ENCODE measurements at places on chromosomes 12 and 14.

DNA sequence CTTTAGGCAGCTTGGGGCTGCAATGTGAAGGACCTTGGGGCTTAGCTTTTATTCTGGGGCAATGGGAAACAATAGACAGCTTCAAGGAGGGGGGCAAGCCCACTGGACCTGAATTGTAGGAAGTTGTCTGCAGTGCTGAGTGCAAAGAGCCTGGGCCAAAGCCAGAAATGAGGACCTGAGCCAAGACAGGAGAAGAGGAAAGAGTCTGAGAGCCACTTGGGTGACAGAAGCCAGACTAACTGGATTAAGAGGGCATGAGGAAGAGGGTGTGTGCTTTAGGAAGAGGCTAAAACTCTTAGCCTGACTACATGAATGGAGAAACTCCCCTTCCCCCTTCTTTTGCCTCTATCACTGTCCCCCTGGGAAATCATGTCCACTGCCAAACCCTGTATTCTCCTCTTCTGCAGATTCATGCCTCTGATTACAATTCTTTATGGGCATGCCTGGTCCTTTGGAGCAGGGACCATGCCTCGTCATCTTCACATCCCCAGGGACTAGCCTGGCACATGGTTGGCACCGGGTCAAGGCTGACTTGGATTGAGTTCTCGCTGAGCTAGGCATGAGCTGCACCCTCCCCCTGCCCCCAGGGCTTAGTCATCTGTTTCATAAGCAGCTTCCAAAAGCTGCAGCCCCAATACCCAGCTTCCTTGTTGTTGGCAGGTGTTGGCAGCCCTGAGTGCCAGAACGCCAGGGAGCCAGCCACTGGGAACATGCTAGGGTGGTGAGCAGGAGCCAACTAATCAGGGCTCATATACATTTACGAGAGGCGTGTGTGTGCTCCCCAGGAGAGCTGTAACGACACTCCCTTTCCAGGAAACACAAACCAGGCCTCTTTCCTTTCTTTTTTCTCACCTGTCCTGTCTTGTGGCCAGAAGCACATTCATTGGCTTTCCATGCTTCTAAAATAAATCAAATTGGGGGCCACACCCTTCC lies 27.7 kb upstream of the JDP2 start:
- DNase-seq, result no peak

GRCh38 chr12:13340149-13340548 lies 143.6 kb downstream of the EMP1 start:
- no peak for DNase-seq

GRCh38 chr12:7146906-7147305 lies 16.7 kb downstream of the CLSTN3 start:
- DNase-seq, result no peak

- peak; percentile 67 for DNase-seq
These were observed 30.2 kb upstream of the ANKRD9 start for GRCh38 chr14:102539544-102540314.

- DNase-seq, result no peak
These were observed 68.9 kb downstream of the SLC6A15 start for GRCh38 chr12:84843593-84844144.

DNA sequence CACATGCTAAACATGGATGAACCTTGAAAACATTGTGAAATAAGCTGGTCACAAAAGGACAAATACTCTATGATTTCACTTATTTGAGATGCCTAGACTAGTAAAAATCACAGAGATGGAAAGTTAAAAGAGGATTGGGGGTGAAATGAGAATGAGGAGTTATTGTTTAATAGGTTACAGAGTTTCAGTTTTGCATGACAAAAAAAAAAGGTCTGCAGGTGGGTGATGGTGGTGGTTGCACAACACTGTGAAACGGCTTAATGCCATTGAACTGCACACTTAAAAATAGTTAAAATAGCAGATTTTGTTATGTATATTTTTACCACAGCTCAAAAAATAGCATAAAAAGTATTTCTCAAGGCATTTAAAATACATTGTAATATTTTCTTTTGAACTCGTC lies 151.9 kb upstream of the NRXN3 start:
- DNase-seq, result no peak

DNA sequence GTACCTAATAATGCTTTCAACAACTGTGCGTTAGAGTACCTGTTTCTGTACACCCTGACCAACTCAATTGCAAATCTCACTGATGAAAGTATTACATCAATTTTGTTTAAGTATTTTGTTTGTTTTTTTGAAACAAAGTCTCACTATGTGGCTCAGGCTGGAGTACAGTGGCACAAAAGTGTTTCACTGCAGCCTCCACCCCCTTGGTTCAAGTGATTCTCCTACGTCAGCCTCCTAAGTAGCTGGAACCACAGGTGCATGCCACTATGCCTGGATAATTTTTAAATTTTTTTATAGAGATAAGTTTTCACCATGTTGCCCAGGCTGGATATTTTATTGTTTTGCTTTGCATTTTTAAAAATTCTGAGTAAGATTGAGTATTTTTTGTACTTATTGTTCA lies 46.7 kb downstream of the YEATS4 start:
- no peak for DNase-seq

- DNase-seq, result no peak
These were observed at the start of gene NRXN3 for GRCh38 chr14:78170203-78170602. Gene NRXN3 (plus strand): TSS chr14:78170373. CDS start chr14:78243094, 72,721 bp downstream.

- no peak for DNase-seq
These were observed 406.6 kb upstream of the SYT1 start for GRCh38 chr12:78457938-78458337.

DNA sequence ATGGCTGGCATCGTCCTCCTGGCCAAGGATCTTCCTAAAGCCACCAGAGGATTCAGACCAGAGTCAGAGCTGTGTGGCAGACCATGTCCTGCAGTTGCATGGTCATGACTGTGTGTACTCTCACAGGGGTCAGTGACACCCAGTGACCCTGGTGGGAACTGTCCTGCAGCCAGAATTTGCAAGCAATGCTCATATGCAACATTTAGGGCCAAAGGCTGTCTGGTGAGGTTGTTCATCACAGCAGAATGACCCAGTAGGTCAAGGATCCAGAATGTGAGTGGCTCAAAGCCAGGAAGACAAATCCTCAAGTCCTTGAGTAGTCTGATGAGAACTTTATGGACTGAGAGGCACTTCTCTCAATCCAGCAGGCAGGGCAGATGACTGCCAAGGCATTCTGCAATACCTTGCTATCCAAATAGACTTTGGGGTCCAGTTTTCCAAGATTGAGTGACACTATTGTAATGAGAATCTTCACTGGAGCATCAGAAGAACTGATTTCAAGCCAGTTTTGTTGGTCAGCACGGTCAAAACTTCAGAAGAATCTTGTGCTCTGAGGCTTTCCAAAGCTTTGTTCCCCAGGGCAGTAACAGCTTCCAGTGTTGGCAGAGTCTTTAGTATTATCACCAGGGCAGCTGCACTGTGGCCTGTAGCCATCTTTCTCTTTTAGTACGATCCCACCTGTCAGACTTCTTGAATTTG lies 122.0 kb downstream of the PTCSC3 start:
- no peak for DNase-seq

DNA sequence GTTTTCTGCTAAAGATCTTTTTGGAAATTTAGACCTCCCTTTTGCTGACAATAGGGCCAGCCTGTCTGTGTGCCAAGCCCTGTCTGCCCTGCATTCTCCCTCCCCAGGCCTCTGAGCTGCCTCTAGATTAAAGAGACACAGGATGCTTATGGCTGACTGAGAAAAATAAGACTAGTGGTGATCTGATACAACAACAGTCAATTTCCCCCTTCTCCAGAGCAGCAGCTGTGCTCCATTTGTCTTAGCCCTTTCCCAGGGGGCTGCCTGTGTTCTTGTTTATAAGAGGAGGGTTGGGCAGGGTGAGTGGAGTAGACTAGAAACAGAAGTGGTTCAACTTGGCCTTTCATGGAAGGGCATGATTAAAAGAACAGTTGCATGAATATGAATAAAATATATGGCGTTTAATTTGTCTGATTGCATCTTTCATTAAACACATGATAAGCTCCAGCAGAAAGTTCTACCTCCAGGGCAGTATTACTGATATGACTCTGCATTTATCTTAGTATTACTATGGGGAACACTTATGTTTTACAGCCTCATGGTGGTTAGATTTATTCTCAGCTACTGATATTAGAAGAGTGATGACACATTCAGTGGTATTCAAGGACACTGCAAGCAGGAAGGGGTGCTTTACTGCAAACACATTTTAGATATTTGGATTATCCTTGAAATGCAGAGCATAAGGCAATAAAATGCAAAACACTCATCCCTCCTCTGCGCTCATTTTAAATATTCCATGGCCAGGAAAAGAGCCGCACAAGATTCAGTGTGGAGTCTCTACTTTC lies 150.2 kb upstream of the CLEC14A start:
- DNase-seq, result no peak

GRCh38 chr12:15179672-15180071 lies 41.5 kb downstream of the RERG start:
- DNase-seq, result no peak

DNA sequence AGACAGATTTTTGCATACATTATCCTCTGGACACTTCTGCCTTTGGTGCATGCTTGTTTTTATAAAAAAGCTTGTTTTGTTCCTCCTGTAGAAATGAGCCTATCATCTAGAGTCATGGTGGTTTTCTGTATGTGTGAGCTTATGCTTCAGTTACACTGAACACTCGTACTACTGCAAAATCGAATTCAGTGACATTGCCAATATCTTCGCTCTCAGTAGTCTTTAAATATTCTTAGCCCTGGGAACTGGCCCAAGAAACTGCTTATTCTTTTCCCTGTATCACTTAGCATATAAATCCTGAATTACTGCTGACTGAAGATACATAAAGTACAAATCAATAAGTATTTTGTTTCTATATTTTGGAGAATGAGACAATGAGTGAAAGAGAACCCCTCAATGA lies 70.5 kb downstream of the RGS6 start:
- no peak for DNase-seq

DNA sequence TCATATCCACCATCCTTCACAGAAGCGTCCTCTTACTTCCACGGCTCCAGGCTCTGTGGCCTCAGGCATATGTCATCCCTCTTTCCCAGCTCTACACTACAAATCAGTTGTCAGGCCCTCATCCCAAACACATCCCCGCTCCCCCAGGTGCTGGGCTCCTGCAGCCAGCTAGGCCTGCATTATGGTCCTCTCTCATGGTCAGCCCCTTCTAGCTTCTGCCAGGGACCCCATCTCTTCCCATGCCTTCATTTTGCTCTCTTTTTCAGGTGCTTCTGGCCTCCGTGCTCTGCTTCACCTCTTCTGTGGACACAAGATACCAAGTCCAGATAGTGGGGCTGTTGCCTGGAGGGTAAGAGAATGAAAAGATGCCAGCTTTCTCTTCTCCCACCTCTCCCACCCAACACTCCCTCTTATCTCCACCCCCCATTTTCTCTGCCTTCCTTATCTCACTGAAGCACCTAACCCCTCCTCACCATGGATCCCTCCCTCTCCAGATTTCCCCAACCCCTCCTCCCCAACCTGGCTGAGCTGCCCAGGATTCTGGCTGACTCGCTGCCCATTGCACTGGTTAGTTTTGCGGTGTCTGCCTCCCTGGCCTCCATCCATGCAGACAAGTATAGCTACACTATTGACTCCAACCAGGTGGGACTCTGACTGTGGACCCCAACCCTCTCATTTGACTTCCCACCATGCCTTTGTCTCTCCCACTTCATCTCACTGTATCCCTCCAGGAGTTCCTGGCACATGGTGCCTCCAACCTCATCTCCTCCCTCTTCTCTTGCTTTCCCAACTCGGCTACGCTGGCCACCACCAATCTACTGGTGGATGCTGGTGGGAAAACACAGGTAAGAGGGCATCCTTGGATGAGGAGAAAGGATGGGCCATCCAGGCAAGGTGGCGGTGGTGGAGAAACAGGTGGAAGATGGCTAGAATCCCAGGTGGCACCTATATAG lies 10.4 kb downstream of the B4GALNT1 start:
- no peak for DNase-seq

GRCh38 chr12:74018849-74019248 lies 518.8 kb upstream of the ATXN7L3B start:
- no peak for DNase-seq

DNA sequence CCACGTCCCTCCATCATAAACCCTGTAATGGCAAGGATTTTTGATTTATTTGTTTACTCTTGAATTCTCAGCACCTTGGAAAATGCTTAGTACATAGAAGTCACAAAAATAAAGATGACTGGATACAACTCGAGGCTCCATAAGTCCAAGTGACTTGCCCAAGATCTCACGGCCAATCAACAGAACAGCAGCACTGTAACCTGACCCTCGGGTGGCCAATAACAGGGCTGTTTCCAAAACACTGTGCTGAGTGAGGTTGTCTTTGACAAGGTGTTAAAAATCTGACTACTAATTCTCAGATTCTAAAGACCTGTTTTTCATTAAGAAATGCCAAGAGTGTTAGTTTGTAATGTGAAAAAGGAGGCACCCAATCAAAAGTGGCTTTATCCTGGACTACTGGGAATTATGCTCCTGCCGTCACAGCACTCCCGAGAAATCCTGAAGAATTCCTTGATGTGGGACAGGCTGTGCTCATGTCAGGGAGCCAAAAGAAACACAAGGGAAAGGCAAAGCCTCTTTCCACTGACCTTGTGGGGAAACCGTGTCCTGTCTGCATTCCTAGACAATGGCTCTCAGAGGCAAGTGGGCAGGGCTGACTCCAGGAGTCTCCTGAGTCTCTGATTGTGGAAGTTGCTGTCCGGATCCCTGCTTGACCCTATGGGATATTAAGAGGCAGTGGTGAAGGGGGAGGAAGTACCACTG lies 204.7 kb upstream of the PELI2 start:
- peak; percentile 38 for DNase-seq

GRCh38 chr14:60092526-60092920 lies 800 bp downstream of the PCNX4 start:
- DNase-seq, result peak; percentile 22

DNA sequence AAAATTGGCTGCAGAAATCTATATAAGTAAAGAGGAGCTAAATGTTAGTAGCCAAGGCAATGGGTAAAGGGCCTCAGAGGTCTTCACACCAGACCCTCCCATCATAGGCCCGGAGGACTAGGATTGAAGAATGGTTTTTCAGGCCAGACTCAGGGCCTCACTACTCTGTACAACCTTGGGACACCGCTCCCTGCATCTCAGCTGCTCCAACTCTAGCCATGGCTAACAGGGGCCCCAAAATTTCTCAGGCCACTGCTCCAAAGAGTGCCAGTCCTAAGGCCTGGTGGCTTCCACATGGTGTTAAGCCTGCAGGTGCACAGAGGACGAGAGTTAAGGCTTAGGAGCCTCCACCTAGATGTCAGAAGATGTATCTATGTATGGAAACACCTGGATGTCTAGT lies 155.5 kb upstream of the MGAT4C start:
- DNase-seq, result no peak

GRCh38 chr14:23181453-23181852 lies 2.0 kb downstream of the SLC7A8 start:
- no peak for DNase-seq

DNA sequence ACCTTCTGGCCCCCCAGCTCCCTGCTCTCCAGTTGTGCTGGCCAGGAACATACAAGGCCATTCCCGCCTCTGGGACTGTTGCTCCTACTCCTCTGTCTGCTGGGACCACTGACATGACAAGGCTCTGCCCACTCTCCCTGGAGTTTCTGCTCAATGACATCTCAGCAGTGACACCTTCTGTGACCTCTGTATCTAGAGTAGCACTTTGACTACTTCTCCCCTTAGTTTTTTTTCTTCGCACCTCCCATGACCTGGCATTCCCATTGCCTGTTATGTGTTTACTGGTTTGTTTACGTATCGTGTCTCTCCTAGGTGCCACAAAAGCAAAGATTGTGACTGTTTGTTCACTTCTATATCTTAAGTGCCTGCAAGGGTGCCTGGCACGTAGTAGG lies 40.1 kb upstream of the TMEM263 start:
- DNase-seq, result no peak

- no peak for DNase-seq
These were observed 168.1 kb upstream of the PARP11 start for GRCh38 chr12:4041187-4041885.

- DNase-seq, result no peak
These were observed 52.1 kb upstream of the DCD start for GRCh38 chr12:54700301-54700700.

Measured in hepatic stellate cell (primary cell).